ENCODE measurements at places on chromosomes 5 and 9.

GRCh38 chr5:26700759-26701384, 337.5 kb downstream of the CDH9 start:
- DNase-seq = no peak

DNA sequence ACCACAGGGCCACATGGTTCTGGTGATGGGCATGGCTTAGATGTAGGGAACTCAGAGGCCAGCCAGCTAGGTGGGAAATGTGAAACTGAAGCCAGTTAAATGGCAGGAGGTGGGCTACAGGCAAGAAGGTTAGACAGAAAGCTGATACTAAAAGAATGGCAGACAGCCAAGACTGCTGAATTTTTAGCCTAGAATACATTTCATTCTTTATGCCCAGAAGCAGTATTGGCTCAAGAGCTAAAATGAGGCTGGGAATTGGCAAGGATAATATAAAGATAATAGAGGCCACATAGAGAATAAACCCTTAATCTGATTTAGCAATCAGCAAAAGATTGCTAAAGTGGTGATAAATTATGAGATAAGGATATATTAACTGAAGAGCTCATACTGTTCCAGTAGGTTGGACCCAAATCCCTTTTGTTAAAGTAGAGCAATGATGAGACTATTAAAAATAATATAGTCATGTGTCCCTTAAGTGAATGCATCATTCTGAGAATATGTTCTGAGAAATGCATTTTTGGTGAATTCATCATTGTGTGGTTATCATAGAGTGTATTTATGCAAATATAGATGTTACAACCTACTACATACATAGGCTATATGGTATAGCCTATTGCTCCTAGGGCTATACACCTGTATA, 234.3 kb downstream of the CHSY3 start:
- no peak for DNase-seq

DNA sequence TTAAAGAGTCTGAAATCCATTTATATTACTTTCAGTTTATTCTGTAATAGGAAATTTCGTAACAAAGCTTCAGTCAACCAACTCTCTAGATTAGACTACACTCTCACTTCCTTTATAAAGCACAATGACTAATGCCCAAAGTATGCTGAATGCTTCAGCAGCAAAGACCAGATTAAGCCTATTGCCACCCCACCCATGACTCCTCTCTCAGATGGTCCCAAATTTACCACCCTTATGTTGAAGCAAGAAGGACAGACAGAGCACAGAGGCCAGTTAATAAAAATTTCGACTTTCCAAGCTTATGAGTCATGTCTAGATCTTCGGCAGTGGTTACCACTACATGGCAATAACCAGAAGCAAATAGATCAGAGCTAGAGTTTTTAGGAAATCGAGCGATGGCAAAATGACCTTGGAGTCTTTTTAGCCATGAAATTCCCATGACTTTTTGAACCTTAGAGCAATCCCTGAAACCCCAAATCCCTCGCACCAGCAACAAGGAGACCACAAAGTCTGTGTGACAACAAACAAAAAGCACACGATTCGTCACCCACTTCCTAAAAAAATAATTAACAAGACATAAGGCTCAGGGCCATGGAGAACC, 287.8 kb upstream of the RASA1 start:
- no peak for DNase-seq

DNA sequence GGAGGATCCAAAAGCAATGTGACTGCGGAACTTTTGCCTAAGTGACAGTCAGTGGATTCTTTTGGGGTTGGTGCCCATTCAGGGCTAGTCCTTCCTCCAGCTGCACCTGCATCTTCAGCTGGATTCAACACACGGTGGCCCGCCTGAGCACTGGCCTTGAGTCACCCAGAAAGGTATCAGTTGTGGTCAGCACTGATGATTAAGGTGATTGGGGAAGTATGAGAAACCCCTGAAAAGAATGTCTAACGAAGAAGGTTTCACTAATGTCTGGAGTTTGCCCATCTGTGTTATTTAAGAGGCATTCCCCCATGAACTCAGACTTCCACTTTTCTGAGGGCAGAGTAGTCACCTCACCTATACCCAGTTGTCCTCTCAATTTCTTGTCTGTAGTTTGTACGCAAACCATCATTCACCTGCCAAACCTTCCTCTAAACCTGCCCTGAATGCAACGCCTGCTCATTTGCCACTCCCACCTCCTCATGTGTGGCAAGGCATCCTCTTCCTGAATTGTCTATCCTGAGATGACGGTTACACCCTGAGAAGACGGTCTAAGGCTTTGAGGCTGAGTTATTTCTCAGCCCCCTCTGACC, 27.2 kb downstream of the CSF2 start:
- DNase-seq = no peak

DNA sequence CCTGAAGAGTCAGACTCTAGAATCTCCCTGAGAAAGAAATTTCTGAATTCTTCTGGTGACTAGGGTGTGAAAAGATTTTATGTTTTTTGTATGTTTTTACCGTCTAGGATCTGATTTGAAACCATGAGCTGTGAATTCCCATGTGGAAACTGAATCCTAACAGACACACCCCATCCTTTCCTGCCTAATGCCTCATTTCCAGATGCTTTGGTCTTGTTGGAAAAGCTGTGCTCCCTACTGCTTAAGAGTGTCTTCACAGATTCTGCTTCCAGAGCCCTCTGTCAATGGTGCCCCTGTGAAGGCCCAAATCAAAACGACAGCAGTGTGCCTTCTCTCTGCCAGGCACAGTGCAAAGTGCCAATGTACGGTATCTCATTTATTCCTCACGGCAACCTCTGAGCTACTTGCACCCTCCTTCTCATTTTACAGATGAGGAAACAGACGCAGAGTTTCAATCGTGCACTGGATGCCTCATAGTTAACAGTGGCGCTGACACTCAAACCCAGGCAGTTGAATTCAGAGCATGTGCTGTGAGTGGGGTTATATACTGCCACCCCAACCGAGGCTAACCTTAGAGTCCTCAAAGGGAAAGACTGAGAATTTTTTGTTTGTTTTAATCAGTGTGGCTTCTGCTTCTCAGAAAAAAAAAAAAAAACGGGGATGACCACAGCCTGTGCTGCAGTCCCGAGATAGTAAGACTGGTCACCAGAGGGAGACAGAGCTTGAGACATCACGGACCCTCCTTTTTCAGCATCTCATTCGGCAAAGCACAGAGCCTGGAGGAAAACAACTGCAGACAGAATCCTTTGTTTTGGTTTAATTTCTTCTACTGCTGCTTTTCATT, 188.4 kb downstream of the SNCAIP start:
- DNase-seq = peak; percentile 40
